ENCODE measurements at places on chromosomes 11 and 22. TPM values are rescaled to one million over a fixed set of nuclear protein-coding genes. Genes with fewer than 3 reads are reported as not detected.
A peak's percentile ranks its signal among the peaks of the same experiment; 100 is the strongest.

GRCh38 chr22:29225422-29226090 is 19.9 kb downstream of the EMID1 start:
- no peaks in the 10 kb centered on the region for H3K36me3 ChIP-seq
- H3K4me3 ChIP-seq = no peak overlapping the region
- DNase-seq = peak; percentile 52
- H3K27me3 ChIP-seq = no peaks in the 10 kb centered on the region
- H3K4me1 ChIP-seq = peaks cover 3% of the 10 kb centered on the region

DNA sequence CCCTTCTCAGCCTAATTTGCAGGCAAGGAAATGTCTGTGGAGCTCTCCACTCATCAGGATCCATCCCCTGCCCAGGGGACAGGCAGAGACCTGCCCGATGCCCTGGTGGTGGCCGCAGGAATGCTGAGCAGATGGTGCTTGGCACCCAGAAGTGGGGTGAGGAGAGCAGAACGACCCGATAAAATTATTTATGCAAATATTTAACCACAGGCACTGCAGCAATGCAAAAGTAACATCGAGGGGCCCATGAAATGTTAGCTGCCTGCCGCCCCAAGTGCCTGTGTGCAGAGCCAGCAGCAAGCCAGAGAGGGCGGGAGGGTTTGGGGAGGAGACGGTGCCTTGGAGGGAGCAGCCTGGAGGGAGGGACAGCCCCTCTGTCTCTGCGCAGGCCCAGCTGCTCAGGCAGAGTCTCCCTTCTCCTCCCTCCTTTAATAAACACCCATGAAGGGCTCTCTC is 205.5 kb downstream of the CTTN start:
- no peak overlapping the region for H3K4me3 ChIP-seq
- H3K27ac ChIP-seq = no peak overlapping the region
- DNase-seq = no peak
- H3K4me1 ChIP-seq = peaks cover 5% of the 10 kb centered on the region
- H3K36me3 ChIP-seq = no peaks in the 10 kb centered on the region

GRCh38 chr11:35391922-35392688 is 27.3 kb downstream of the SLC1A2 start:
- no peak overlapping the region for H3K4me3 ChIP-seq
- H3K36me3 ChIP-seq = no peaks in the 10 kb centered on the region
- no peaks in the 10 kb centered on the region for H3K27me3 ChIP-seq
- H3K27ac ChIP-seq = no peak overlapping the region
- DNase-seq = peak; percentile 65

- no peak overlapping the region for H3K27ac ChIP-seq
- H3K4me1 ChIP-seq = no peaks in the 10 kb centered on the region
- H3K36me3 ChIP-seq = no peaks in the 10 kb centered on the region
- no peak overlapping the region for H3K4me3 ChIP-seq
- no peaks in the 10 kb centered on the region for H3K27me3 ChIP-seq
Observed at GRCh38 chr11:70713988-70714665, 315.8 kb downstream of the CTTN start.

GRCh38 chr11:17991783-17992433 is 20.9 kb downstream of the SERGEF start:
- no peak overlapping the region for H3K27ac ChIP-seq
- no peak for DNase-seq
- no peaks in the 10 kb centered on the region for H3K4me1 ChIP-seq
- no peak overlapping the region for H3K4me3 ChIP-seq
- H3K36me3 ChIP-seq = no peaks in the 10 kb centered on the region

- no peak overlapping the region for H3K27ac ChIP-seq
- H3K27me3 ChIP-seq = no peaks in the 10 kb centered on the region
- H3K4me3 ChIP-seq = no peak overlapping the region
- no peaks in the 10 kb centered on the region for H3K36me3 ChIP-seq
Observed at GRCh38 chr11:69909561-69910518, 90.6 kb upstream of the FGF3 start.

DNA sequence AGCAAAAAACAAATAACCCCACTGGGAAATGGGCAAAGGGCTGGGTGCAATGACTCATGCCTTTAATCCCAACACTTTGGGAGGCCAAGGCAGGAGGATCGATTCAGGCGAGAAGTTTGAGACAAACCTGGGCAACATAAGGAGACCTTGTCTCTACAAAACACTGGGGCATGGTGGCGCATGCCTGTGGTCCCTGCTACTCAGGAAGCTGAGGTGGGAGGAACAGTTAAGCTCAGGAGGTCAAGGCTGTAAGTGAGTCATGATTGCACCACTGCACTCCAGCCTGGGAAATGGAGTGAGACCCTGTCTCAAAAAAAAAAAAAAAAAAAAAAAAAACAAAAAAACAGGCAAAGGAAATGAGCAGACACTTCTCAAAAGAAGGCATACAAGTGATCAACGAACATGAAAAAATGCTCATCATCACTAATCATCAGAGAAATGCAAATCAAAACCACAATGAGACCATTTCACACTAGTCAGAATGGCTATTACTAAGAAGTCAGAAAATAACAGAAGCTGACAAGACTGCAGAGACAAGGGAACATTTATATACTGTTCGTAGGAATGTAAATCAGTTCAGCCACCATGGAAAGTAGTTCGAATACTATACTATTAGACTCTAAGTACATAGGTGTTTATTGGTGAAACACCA is 48.2 kb upstream of the SMCO4 start:
- no peaks in the 10 kb centered on the region for H3K27me3 ChIP-seq
- no peak for DNase-seq
- H3K36me3 ChIP-seq = no peaks in the 10 kb centered on the region
- H3K4me1 ChIP-seq = no peaks in the 10 kb centered on the region
- H3K4me3 ChIP-seq = no peak overlapping the region

- no peaks in the 10 kb centered on the region for H3K27me3 ChIP-seq
- H3K4me1 ChIP-seq = no peaks in the 10 kb centered on the region
- H3K27ac ChIP-seq = no peak overlapping the region
- H3K4me3 ChIP-seq = no peak overlapping the region
- H3K36me3 ChIP-seq = no peaks in the 10 kb centered on the region
Observed at GRCh38 chr11:27864611-27865010, 164.4 kb upstream of the BDNF start.

GRCh38 chr22:27927608-27928007 is 8.6 kb upstream of the PITPNB start:
- no peaks in the 10 kb centered on the region for H3K27me3 ChIP-seq
- H3K27ac ChIP-seq = no peak overlapping the region
- no peaks in the 10 kb centered on the region for H3K36me3 ChIP-seq
- DNase-seq = no peak
- no peak overlapping the region for H3K4me3 ChIP-seq
- no peaks in the 10 kb centered on the region for H3K4me1 ChIP-seq

GRCh38 chr11:79466411-79466810 is 25.6 kb upstream of the TENM4 start:
- H3K4me1 ChIP-seq = peaks cover 2% of the 10 kb centered on the region
- no peak overlapping the region for H3K27ac ChIP-seq
- DNase-seq = no peak
- no peaks in the 10 kb centered on the region for H3K27me3 ChIP-seq
- H3K36me3 ChIP-seq = no peaks in the 10 kb centered on the region

Gene GLYAT
- not detected for polyA plus RNA-seq

Gene CARD18
- not detected for polyA plus RNA-seq

Gene LINC01488
- polyA plus RNA-seq = not detected

Data from ovary (tissue), 10 donors.